ENCODE measurements at places on chromosomes 5 and 9.

- DNase-seq: peak; percentile 60
These were observed 681 bp downstream of the MAN2A1 start for GRCh38 chr5:109690242-109690974.

DNA sequence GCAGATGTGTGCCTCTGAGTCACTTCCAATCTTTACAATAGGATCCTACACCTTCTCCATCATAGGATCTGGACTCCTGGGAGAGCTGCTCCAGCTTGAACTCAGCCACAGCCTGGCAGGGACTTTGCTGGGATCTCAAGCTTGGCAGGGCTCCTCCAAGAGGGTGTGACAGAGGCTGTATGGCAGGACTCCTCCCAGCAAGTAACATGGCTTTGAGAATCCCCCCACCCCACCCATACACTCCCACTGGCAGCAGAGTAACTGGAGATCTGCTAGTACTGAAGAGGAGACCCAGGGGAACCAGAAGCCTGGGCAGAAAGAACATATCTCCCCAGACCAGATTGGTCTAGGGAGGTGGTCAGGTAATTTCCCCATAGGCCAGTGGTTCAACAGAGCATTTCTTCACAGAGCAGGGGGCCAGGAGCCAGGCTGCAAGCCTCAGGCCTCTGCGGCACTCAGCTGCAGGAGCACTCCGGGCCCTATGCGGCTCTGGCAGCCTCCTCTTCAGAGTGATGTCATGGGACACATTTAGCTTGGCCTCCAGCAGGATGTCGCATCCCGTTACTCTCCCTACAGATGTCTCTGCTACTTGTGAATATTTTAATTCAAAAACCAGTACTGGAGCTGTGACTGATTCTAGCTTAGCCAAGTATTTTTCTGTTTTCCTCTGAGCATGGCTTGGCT lies 1.7 kb upstream of the ACSL6 start:
- no peak for DNase-seq

DNA sequence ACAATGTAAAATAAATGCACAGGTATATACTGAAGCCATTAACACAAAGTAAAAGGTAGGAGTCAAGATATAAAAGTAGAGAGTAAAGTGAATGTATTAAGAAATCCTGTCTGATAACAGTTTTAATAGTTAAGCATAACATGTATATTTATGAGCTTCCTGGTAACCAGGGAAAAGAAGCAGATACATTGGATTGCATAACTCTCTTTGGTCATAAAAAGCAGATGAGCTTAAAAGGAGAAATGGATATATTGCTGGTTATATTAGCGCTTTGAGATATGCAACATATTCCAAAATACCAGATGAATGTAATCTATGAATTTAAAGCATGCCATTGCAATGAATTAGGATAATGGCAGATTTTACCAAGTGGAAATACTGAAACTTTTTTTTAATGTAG lies 6.2 kb upstream of the TNFSF8 start:
- no peak for DNase-seq

- DNase-seq: no peak
These were observed 197.6 kb upstream of the MEF2C start for GRCh38 chr5:89080467-89081116.

DNA sequence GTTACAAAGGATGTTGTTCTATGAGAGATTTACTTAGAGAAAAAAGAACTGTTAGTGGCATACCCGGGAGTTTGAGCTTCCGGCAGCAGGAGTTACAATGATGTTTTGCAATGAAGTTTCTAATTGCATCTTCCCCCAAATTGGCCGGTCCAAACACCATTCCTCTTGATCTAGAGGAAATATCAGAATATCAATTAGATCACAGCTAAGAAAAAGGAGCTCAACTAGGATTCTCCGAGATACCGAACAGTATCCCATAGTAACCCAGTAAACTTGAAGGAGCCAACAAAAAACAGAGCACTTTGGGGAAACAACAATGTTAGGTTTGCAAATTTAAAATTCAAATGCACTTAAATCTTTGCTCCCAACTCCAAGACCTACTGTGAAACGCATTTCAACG lies 159.5 kb downstream of the TRPM6 start:
- no peak for DNase-seq

DNA sequence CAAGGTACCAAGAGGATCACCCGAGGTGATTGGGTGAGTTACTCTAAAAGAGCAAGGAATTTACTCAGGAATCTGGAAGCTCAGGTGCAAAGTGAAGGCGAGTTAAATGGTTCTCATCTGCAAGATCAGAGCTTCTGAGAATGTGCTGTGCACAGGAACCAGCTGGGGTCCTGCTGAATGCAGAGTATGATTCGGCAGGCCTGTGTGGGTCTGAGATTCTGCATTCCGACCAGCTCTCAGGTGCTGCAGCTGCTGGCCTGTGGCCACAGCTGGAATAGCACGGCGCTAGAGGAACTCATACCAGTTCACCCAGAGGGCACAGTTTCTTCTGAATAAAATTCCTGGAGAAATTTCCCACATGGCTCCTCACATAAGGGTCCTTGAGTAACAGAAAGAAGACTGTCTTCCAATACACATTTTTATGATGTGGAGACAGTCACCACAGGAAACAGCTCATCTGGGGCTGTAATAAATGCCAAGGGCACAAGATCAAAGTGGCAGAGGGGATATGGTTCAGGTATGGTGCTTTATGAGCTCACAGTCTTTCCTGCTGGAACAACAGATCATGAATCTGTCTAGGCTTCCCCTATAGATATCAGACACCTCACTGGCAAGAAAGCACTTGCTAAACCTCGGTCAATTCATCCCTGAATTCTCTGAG lies 83.9 kb downstream of the PTPN3 start:
- DNase-seq: no peak

GRCh38 chr9:133592731-133593409 lies 16.3 kb downstream of the FAM163B start:
- no peak for DNase-seq

DNA sequence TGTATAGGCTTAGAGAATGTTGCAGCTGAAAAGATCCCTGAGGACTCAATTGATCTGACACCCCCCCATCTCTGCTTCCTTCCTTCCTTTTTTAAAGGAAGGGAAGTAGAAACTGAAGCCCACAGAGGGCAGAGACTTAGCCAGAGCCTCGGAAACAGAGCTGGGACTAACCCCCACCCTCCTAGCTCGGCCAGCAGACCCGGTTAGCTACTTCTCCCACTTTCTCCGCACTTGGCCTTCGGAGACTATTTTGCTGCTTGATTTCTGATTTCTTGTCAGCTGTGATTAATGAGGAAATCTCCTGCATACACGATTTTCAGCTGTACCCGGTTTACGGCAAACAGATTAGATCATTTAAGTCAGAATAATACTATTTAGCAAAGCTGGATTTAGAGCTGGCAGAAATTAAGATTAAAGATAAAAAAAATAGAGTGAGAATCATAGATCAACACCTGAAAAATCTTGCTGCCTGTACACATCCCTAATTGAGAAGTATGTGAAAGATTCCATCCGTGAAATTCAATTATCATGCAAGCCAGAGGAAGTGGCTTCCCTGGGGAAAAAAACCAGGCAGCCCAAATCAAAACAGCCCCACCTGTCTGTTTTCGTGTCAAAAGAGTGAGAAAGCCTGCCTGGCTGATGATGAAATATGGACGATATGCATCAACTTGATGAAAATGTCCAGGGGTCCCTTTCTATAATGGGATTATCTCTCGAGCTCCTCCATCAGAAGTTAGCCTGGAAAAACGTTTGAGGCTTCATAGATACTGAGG lies 159.5 kb upstream of the SHB start:
- no peak for DNase-seq

GRCh38 chr5:135139381-135140134 lies 105.5 kb upstream of the PITX1 start:
- DNase-seq: no peak

GRCh38 chr5:178232920-178233429 lies 373 bp upstream of the PHYKPL start:
- no peak for DNase-seq

DNA sequence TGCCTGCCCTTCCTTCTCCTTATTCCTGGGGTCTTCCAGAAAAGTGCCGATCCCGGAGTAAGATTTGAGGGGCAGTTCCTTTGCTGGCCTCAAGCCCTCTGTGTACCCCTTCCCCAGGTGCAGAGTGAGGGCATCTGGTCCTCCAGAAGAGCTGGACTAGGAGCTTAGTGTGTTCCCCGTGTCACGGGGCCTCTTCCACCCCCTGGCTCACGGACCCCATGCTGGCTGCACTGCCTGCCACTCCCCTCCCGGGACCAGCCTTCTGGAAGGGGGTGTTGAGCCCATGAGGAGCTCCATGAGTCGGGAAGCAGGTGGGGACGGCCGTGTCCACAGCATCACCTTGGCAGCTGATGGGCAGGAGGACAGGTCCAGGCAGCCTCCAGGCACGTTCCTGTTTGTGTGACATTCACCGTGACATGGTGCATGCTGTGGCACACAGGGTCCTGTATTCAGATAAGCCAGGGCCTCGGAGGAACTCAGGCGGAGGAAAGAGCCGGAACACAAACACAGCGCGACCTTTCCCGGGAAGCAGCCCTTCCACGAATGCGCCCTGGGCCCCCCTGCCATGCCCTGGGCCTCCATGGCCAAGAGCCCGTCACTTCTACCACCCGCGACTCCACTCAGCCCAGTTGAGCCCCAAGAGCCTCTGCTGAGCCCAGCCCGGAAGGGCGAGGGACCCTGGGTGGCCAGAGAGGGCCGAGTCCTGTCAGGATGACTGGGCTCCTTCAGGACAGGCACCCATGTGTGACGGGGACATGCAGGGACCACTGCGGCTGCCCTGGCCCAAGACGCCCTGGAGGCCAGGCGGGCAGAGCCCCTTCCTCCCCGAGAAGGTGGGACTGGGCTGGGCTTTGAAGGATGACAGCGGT lies 5.9 kb upstream of the LCN1 start:
- DNase-seq: no peak

DNA sequence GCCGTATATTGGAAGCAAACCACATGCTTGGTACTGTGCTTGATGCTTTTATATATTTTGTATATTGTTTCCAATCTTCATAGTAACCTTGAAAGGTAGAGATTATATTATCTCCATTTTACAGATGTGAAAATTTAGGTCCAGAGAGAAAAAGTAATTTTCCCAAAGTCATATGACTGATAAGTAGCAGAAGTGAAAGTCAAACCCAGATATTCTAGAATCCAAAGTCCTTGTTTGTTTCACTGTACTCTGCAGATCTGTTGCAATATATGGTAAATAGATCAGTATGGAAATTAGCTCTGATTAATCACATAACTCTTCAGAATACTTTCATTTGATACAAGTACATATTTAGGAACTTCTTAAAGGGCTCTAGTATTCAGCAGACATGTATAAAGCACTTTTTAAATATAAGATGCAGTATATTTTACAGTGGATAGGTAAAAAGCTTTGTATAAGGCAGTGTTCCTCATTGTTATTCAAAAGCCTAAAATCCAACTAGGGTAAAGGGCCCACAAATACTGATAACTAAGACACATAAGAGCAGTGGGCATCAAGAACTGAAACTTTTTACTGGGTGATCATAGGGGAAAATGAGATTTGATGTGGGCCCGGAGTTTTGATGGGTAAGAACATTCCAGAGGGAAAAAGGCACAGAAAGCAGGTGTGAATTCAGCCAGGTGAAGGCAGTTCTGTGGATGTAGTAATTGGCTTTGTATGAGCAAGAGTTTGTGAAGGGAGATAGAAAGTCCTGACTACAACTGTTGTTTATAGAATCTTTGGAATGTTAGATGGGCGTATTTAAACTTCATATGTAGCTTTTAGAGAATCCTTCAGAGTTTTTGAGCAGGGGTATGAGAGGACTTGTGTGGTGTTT lies 25.0 kb downstream of the NDFIP1 start:
- DNase-seq: no peak

- DNase-seq: no peak
These were observed 22.1 kb downstream of the MRRF start for GRCh38 chr9:122286764-122287163.

GRCh38 chr5:172113036-172113435 lies 75.0 kb downstream of the STK10 start:
- peak; percentile 76 for DNase-seq

DNA sequence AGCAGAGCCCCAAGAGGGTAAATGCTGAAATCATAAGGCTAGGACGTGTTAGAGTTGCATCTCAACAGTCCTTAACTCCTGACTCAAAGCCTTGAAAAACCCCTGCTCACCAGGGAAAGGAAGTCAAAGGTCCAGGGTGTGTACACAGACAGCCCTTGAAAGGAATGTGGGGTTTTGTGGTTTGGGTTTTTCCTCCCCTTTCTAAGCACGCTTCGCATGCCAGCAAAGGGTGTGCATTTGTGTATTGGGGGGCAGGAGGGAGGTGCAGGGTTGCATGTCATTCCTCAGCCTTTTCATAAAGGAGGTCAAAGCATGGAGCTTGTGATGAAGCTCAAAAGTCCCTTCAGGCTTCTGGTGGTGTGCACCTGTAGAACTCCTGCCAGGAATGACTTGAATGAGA lies 17.3 kb upstream of the XPA start:
- no peak for DNase-seq

DNA sequence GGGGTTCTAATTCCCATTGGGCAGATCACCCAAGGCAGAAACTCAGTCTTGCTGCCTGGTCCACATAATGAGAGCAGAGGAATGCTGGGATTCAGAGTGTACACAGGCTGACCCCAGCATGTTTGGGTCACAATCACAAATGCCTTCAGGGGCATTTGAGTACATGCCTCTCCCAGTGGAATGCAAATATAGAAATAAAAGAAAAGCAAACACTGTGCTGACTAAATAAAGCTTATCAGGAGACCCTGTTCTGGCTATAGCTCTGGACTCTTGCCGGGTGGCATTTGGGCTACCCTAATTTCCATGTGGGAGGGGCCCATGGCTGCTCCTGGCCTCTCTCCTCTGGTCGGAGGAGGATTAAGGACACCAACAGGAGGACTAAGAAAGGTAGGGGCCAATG lies 121.4 kb downstream of the DOCK8 start:
- no peak for DNase-seq

GRCh38 chr9:70031141-70031545 lies 12.5 kb upstream of the MAMDC2 start:
- DNase-seq: no peak

- DNase-seq: no peak
These were observed 264.7 kb upstream of the NR4A3 start for GRCh38 chr9:99556998-99557397.

DNA sequence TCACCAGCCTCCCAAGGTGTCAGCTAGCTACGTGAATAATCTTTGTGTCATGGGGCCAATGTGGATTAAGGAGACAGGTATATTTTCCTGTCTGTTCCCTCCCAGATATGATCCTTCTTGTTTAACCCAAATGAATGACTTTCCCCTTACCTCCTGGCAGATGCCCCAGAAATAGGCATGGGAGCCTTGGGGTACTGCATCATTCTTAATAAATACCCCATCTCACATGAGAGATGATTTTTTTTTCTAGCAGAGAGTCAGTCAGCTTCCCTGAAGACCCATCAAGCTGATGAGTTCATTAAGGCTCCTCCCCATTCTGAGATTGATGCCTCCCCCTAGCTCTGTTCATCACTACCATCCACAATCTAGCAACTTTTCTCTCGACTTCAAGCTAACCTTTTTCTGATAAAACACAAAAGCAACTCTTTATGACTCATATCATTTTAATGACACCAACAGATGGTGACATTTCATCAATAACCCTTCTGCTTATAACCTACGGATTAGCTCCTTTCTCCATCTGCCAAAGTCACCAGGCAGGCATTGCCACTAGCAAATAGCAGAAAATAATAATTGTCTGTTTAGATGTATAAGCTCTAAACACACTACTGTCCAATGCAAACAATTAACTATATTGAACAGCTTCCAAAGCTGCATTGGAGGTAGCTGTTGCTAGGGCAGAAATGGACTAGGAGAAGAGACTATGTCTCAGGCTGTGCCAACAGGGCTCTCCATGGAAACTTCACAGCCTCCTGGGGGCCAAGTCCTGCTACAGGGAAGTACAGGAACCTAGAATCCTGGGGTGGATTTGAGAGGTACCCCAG lies 143.7 kb downstream of the ACER2 start:
- DNase-seq: no peak

GRCh38 chr5:1479581-1480188 lies 34.4 kb upstream of the SLC6A3 start:
- peak; percentile 41 for DNase-seq

All from stimulated activated naive CD8-positive, alpha-beta T cell treated with anti-CD3 and anti-CD28 coated beads, Interleukin-15, amount 100 ng/mL, for 72 hours (primary cell).